Activated CD8-positive, alpha-beta memory T cell treated with anti-CD3 and anti-CD28 coated beads for 36 hours (primary cell): ENCODE measurements at places on chromosomes 2 and 18. TPM values are rescaled to one million over a fixed set of nuclear protein-coding genes. Genes with fewer than 3 reads are reported as not detected.

MROH2A gene
- not detected for total RNA-seq

SLC19A3 gene
- not detected for total RNA-seq

SF3B1 gene
- 218 TPM for total RNA-seq

SLC40A1 gene
- 1.4 TPM for total RNA-seq

TDRD15 gene
- not detected for total RNA-seq

RAPGEF4 gene
- not detected for total RNA-seq

RASGRP3 gene
- total RNA-seq: 3.6 TPM

LRRC30 gene
- total RNA-seq: not detected

SUCLG1 gene
- total RNA-seq: 70.0 TPM

DYNAP gene
- not detected for total RNA-seq

DYSF gene
- 4.8 TPM for total RNA-seq

TRPM8 gene
- total RNA-seq: not detected

NAT8 gene
- total RNA-seq: not detected

PLGLB1 gene
- total RNA-seq: 2.0 TPM

SNRNP200 gene
- 200 TPM for total RNA-seq

C2orf76 gene
- 21.0 TPM for total RNA-seq

ASPRV1 gene
- total RNA-seq: 0.42 TPM

SPAG16 gene
- 10.3 TPM for total RNA-seq

ITPRIPL1 gene
- 59.8 TPM for total RNA-seq

RGPD3 gene
- total RNA-seq: 0.06 TPM

FAM161A gene
- 8.3 TPM for total RNA-seq

ATP6V1C2 gene
- not detected for total RNA-seq

ERBB4 gene
- not detected for total RNA-seq
